ENCODE measurements at places on chromosomes 2 and 18.
A peak's percentile ranks its signal among the peaks of the same experiment; 100 is the strongest.

DNA sequence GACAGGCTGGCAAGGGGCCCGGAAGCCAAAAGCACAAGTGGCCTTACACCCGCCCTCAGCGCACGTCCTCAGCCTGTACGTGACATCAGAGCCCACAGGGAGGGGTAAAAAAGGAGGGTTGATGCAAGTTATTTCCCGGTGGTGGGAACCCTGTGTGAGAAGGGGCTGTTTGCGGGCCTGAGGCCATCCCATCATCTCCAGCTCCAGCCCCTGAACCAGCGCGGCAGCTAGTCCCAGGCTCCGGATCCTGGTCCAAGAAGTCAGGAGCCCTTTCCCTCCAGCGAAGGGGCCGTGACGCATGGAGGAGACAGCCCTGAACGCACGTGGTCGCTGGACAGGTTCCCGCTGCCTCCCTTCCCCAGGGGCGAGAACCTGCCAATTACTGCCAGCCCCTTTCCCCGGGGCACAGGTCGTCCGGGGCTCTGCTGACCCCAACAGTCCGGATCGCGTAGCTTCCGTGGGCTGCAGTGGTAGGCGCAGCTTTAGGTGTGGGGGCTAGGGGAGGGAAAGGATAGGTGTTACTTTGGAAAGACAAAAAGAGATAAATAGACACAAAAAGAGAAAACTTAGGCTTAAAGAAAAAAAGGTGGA lies 1.3 kb upstream of the LRP2 start:
- DNase-seq, result peak; percentile 72

- no peak for DNase-seq
Observed at GRCh38 chr2:213007290-213007838, 144.0 kb downstream of the IKZF2 start.

GRCh38 chr2:35462226-35462998 lies 893.2 kb upstream of the CRIM1 start:
- no peak for DNase-seq

DNA sequence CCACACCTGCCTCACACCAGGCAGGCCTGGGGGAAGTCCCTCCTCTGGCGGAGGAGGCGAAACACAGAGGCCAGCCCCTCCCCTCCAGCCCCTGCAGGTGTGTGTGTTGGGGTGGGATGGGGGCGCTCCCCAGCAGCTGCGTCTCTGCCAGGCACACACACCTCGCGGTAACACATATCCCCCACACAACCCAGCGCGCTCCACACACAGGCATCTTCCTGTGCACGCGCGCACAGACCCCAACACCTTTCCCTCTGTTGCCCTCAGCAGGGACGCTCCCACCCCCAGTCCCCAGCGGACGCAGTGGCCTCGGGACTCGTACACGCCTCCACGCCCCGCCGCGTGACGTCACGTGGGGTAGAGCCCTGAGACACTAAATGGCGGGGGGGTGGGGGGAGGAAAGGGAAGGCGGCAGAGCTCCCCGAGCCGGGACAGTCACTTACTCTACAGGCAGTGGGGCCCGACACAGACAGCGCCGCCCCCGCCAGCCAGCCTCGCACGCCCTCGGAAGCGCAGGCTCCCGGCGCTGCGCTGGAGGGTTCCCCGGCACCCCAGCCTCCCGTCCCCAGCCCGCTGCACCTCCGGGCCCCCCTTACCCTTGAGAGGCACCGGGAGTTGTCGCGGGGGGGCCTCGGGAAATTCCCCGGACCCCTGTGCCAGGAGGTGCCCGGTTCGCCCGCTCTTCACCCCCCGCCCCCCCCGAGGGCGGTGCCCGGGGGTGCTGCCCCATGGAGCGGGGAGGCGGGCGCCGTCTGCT lies at the start of gene WNT10A:
Gene WNT10A (plus strand): TSS at position 751 of the 757 bp plus-strand sequence. CDS start 144 bp downstream, outside the sequence.
- DNase-seq, result peak; percentile 72

DNA sequence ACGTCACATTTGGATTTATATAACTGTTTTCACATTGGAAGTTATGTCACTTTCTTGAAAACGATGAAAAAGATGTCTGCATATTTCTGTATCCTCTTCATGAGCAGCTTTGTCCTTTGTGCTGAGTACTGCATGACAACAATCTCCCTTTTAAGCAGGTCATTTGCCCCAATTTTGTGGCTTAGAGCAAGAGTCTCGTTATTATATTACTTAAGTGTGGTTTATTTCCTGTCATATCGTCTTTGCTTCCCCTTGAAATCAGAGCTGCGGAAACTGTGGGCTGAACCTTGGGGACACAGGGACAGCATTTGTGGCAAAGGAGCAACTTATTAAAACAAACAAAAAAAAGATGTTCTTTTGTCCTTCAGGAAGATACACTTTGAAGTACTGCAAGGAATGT lies 254.0 kb upstream of the DSEL start:
- DNase-seq, result no peak

DNA sequence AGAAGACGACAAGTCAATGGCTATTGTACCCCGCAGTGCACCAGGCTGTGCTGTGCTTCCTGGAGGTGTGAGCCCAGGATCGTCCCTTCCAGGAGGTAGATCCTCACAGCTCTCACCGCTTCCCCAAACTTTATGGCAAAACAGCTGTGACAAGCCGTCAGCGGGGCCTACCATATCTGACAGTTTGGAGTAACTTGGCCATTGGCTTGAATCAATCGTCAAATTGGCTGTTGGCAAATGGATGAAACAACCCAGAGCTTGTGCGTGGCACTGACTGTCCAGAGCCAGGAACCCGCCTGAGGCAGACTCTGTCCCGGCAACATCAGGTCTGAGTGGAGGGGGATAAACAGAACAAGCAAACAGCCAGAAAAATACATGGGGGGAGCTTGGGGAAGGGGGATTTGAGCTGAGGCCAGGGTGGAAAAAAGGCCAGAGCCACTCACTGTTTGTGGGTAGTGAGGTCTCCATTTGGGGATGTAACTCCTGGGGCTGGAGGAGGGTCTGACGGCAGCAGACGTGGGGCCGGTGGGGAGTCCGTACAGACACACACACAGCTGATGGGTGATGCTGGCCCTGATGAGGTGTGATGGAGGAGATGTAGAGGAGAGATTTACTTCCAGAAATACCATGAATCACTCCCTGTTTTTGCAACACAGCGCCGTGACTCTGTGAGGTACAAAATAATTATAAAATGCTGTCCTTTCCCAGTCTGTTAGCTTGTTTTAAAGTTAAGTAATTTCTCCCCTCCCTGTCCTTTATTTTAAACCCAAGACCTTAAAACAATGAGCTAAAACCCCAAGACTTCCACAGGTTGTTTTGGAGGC lies 174.8 kb downstream of the TWIST2 start:
- DNase-seq, result no peak

DNA sequence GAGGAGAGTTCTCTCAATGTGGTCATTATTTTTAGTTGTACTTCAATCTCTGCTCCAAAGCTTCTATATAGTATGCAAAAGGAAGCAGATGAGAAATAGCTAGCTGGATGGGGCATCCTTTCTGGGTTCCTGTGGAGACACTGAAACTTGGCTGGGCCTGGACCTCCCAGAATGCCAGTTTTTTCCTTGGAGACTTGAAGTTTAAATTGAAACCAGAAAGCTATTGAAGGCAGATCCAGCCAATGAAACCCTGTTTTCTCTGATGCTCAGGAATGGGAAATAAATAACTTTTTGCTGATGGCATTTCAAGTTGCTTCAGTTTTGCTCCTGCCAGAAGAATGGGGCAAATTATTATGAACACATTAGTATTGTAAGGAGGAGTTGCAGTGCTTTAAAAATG lies 2.9 kb downstream of the SETBP1 start:
- DNase-seq, result no peak
